ENCODE measurements at places on chromosomes 16 and 17. TPM values are rescaled to one million over a fixed set of nuclear protein-coding genes. Genes with fewer than 3 reads are reported as not detected.

The RFFL gene
- 16.6 TPM for total RNA-seq

The KRT33A gene
- not detected for total RNA-seq

GRCh38 chr16:50652836-50653425 is 28.2 kb downstream of the SNX20 start:
- peak; percentile 23 for DNase-seq

The GRIN2C gene
- total RNA-seq, result 1.5 TPM

The CIBAR2 gene
- 6.8 TPM for total RNA-seq
